ENCODE measurements at places on chromosomes 2 and 18.

DNA sequence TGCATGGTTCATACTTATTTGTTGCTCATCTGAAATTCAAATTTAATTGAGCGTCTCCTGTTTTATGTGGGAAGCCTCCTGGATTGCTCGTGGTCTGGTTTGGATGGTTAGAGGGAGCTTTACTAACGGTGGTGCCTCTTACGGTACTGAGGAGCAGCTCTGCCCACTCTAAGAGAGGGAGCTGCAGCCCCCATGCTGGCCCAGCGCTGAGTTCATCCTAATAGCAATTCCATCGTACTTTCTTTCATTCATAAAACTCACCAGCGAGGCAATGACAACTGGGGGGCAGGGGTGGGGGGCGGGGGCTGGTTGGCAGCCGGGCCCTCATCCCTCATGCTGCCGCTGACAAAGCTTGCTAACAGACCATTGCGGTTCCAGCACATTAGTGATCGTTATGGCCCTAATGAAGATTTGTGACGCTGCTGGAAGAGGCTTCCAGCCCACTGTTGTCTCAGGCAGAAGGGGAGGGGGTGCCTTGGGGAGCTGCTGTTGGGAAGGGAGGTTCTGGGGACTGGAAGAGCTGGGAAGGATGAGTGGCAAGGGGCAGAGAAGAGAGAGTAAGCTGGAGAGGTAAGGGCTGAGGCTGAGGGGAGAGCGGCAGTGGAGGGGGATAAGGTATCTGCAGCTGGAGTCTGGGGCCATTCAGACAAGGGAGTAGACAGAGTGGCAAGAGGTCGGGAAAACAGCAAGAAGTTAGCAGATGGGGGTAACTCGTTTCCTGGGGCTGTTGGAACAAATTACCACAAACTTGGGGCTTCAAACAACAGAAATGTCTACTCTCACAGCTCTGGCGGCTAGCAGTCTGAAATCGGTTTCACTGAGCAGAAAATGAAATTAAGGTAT is 238.1 kb downstream of the LPIN1 start:
- DNase-seq = no peak

DNA sequence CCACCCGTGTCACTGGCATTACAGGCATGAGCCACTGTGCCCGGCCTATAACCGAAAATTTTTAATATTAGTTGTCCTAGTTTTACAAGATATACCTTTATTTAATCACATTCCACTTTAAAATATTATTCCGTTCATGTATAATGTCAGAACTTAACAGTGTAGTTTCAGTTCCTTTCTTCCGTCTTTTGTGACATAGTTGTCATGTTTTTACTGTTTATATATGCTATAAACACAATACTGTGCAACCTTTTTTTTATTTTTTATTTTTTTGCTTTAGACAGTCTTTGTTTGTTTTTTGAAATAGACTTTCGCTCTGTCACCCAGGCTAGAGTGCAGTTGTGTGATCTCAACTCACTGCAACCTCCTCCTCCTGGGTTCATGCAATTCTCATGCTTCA is 129.5 kb upstream of the TTC27 start:
- peak; percentile 57 for DNase-seq

DNA sequence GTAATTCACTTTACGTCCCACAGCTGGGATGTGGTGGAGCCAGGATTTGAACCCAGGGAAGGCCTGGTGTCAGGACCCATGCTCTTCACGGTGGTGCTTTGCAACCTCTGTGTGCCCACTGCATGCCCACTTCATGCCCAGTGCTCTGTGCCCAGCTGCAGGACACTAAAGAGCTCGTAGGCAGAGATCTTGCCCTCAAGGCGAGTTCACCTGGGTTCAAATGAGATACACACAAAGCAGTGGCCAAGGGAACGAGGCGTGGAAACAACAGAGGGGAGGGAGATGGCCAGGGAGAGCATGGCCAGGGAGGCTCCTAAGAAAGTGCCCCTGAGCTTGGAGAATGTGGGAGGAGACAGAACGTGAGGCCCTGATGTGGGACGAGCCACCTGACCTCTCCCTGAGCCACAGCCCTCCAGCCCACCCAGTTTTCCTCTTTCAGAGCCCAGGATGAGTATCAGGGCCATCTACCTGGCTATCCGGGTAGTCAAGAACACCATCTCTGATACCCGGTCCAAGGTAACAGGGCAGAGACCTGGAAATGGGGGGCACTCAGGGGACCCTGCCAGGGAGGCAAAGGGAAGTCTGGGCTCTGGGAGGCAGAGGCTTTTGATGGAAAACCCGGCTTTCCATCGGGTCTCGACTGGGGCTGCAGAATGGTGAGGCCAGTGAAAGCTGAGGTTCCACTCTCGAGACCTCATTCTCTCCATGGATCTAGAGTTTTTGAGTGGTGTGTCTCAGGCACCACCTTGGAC is 20.4 kb downstream of the MROH2A start:
- DNase-seq = no peak

DNA sequence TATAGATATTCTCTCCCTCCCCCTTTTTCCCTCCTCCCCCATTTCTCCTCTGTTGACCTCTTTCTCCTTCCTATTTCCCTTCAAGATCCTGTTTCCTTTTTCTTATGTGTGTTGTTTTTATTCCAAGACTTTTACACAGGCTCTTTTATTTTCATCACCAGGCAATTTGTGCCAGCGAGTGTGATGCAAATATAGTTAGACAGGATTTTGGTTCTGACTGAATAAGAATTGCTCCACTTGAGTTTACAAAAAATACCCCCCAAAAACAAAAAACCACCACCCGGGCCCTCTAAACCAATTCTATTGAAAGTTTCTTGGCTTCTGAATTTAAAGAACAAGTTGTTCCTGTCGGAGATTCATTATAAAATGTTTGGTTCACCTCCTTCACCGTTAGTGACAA is 50.9 kb upstream of the MAPK4 start:
- no peak for DNase-seq

DNA sequence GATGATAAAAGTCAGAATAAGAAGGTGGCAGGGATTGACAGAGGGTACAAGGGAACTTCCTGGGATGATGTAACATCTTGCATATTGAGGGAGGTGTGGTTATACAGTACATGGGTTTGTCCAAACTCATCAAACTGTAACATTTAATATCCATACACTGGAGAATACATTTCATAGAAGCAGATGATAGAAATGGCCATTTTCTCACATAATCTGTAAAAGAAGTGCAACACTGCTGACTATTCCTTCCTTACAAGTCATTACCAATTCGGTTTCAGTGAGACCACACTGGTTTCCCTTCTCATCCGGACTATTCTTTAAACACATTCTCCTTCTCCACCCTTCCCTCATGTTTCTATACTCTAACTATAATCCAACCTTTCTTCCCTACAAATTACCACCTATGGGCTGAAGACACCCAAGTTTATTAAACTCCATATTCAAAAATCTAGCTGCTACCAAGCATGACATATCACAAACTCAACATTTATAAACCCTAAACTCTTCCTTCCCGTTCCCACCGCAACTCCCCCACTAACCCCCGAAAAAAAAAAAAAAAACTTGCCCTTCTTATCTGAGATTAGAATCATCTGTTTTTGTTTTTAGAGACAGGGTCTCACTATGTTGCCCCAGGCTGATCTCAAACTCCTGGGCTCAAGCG is 1.6 kb downstream of the COX7A2L start:
- peak; percentile 26 for DNase-seq

DNA sequence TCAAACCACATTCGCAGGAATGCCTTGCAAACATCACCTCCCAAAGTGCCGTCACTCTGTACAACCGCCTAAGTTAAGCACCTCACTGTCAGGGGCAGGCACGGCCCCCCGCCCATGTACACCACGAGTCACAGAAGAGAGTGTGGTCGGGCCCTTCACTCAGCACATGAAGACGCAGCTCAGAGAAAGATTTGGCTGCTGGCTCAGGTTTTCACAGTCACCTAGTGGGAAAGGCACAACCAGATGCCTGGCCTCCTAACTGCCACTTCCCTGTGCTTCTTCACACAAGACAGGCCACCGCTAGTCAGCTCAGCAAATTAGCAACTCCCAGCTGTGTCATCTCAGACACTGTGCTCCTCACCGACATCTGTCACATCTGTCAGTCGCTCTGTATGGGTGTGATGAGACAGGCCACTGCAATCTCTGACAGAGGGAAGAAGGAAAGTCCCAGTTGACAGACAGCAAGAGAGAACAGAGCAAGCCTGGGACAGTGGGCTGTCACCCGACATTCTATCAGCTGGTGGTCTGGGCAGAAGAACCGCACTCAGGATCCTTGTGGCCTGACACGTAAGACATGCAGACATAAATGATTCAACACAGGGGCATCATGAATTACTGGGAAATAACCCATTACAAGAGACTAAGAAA is 60.8 kb downstream of the CRACDL start:
- DNase-seq = no peak

GRCh38 chr2:143692162-143692561 is 562.9 kb downstream of the ARHGAP15 start:
- DNase-seq = no peak

DNA sequence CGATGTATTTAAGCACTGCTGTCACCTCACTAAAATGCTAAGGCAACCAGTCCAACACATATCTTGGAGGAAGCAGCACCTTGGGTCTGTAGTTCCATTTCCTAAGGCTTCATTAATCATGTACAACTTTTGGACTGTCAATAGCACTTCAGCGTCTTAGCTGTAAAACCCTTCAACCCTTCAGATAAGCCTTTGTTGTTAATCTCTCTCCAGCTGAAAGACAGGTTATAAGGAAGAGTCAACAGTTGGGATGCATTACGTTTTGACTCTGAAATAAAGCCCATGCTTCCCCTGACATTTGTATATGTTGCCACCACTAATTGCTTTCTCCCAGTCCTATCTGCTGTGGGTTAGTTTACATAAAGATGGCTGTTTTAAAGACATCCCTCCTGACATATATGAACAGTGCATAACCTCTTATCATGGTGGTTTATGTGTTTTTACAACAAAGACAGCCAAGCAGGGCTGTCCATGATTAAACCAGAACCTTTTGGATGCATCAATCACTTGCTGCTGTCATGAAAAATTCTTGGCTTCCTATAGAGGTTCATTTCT is 81.5 kb downstream of the EPHA4 start:
- DNase-seq = no peak

- no peak for DNase-seq
These were observed 45.8 kb upstream of the FLACC1 start for GRCh38 chr2:201402651-201403562.

- DNase-seq = peak; percentile 62
These were observed 285.1 kb downstream of the TMX3 start for GRCh38 chr18:68429841-68430240.

DNA sequence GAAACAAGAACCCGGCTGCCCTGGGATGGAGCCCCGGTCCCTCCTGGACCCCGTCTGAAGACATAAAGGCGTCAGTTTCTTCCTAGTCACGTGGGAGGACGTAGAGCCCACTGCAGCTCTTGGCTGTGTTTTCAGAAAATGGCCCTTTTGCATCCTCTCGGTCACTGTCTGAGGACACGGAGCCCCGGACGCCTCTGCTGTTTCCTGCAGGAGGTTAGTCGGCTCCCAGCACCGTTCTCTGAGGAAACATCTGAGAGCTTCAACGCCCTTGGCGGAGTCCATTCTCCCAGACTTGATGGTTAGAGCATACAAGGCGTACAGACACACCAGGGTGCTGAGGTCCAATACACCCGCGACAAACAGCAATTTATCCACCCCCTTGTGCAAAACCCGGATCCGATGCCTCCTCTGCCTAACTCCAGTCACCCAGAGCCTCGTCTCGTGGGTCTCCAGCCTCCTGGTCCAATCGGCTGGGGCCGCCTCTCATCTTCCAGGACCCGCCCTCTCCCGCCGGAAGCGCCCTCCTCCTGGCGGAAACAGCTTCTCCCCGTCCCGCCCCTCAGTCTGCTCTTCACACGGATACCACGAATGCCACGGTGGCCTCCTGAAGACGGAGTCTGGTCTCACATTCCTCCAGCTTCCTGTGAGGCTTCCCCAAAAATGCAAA is 119.4 kb downstream of the TMEM18 start:
- no peak for DNase-seq

DNA sequence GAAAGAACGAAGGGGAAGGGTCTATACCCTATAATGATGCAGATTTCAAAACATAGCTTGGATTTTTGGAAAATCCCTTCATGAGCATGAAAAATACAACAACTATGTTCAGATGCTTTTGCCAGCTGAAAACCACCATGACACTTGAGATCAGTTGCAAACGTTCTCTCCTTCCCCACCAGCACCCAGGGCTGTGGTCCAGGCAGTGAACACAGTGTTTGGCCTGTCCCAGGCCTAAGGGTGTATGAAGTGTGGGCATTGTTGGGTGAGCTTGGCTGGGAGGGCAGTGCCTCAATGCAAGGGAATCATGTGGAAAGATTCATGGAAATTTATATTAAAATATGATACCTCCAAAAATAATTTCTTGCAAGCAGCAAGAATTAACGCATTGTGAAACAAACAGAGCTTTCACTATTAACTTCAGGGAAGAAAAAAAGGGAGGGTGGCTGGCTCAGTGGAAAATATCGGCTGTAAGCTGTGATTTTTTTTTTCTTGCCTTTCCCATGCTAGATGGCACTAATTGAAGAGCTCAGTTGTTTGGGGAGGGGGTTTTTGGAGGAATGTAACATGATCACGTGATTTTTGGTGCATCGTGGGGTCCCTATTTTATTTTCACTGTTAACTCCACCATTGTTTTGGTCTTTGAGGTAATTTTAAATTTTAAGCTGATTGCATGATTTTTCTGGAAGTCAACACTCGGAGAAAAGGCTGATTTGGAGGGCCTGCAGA is 52.0 kb downstream of the CDC42EP3 start:
- no peak for DNase-seq

DNA sequence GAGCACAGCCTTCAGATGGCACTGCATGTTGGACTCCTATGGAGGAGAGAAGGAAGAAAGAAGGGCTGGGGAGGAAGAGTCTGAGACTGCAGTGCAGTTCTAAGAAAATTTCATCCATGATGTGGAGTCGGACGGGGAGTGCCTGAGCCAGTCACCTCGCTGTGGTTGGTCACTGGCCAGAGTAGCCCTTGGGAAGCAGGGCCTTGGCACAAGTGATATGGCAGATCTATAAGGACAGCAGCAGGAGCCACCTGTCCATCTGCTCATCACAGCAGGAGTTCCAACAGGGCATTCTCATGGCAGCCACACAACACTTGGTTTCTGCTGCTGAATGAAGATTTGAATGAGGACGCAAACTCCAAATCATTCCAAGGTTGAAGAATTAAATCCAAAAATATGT is 314.8 kb downstream of the CYP26B1 start:
- no peak for DNase-seq

DNA sequence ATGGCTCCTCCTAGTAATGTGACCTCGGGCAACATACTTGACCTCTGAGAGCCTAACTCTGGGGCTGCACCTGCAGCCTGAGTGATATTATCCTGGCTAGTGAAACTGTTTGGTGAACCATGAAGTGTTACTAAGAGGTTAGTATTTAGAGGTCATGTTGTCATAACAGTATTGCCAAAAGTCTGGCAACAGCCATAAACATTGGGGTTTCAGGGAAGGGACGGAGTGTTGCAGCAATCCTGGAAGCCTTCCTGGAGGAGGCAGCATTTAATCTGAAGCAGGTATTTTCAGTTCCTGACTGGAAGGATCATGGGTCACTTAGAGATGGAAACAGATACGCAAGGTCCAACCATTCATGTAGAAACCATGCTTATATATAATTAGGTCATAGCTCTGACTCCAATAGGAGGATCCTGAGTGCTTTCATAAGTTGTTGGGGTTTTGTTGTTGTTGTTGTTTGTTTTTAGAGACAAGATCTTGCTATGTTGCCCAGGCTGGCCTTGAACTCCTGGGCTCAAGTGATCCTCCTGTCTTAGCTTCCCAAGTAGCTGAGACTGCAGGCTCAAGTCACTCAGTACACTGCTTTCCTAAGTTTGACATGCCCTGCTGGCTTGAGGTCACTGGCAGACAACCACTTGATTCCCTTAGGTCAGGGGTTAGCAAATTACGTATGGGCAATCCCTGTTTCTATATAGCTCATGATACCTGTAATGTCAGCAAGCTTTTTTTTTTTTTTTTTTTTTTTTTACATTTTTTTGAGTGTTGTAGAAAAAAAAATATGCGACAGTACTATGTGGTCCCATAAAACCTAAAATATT is 21.5 kb downstream of the GPR39 start:
- DNase-seq = no peak
